ENCODE measurements at places on chromosomes 2 and 18.
A peak's percentile ranks its signal among the peaks of the same experiment; 100 is the strongest.

DNA sequence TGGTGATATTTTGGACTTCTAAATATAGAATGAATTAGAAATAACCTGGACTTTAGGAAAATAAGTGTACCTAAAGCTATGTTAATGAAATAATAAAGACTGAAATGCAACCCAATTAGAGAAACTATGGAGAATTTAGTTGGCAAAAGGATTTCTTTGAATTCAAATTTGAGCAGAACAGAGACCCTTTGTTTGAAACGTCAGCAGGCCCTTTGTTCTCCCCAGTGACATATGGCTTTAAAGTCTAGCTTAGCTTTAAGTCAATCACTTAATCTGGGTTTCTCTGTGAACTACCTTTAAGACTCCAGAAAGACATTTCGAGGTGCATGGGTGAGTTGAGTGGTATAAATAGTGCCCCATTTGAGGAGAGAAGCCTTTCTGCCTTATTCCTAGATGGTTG lies 130.5 kb upstream of the CREB1 start:
- DNase-seq, result no peak

- DNase-seq, result no peak
These were observed 221.6 kb downstream of the NR4A2 start for GRCh38 chr2:156110890-156111289.

DNA sequence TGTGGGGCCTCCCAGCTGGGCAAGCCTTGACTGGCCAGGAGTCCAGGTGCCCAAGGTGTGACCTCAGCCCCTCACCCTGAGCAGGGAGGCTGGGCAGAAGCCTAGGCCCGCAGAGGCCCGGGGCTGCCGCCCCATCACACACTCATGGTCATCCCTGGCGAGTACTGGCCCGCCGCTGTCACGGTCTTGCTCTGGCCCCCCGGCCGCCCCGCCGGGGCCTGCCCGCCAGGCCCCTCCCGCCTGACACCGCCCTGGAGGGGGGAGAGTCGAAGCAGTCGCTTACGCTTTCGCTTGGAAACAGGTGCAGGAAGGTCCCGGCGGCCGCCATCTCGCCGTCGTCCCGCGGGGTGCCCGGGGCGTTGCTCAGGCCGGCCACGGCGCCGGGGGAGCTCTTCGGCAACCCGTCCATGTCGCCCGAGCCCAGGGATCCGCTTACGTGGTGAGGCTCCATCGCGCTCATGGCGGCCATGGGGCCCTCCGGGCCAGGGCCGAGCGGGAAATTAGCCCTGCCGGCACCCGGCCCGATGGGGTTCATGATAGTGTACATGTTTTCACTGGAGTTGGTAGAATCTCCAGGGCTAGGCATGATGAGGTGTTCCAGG lies 26.6 kb upstream of the ANKRD62 start:
- no peak for DNase-seq

DNA sequence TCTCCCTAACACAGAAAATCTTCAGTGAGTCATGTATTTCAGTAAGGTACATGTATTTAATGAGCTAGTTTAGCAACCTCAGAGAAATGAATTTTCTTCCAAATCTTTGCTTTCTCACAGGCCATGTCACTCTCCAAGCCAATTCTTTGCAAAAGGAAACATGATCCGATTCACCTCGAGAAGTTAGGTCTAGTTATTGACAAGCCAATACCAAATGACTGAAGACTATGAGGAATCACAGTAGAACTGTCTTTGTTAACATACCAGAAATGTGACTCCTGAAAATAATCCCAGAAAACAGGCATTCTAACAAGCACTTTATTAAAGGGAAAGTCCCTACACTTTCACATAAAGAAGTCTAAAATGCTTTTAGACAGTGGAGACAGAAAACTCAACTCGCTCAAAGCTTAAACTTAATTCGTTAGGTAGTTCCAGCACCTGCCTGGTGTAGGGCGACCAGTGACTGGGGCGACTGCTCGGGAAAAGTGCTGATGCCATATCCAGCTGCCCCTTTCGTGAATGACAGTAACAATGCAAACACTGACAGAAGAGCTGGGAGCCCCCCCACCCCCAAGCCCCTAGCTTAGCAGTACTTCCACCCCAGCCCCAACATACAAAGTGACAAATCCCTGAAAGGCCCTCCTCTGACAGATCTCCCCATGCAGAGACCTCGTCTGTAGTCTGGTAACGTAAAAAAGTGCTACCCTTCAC lies 1.8 kb downstream of the MEMO1 start:
- no peak for DNase-seq

- no peak for DNase-seq
These were observed 2119.6 kb upstream of the PIK3C3 start for GRCh38 chr18:39835303-39836030.

DNA sequence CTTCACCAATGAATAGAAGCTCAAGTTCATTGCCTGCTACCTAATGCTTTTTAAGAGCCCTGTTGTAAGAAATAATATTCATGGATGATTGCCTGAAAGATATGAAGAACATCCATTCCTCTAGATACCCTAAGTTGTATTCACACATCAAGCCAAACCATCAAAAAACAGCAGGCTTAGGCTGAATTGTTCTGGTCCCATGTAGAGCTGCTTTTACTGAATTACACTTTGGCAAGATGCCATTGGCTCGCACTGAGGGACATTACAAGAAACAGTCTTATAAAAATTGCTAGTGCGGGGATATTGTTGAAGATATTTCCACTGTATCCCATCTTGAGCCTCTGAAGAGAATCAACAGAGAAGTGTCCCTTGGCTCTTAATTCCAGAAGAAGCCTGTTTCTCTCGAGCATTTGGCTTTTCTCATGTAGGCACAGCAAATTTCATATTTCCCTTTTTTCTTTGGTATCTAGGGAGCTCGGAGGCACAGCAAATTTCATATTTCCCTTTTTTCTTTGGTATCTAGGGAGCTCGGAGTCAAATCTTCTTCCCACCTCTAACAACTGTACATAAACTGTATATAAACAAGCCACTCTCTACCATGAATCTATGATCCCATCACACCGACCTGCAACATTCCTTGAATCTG lies 107.5 kb downstream of the COLEC12 start:
- no peak for DNase-seq

- no peak for DNase-seq
These were observed 15.7 kb upstream of the ACVR2A start for GRCh38 chr2:147829106-147829505.

- DNase-seq, result no peak
These were observed 147.7 kb downstream of the TRABD2A start for GRCh38 chr2:84732897-84733778.

GRCh38 chr2:149418065-149418464 lies 87.7 kb downstream of the LYPD6 start:
- no peak for DNase-seq

DNA sequence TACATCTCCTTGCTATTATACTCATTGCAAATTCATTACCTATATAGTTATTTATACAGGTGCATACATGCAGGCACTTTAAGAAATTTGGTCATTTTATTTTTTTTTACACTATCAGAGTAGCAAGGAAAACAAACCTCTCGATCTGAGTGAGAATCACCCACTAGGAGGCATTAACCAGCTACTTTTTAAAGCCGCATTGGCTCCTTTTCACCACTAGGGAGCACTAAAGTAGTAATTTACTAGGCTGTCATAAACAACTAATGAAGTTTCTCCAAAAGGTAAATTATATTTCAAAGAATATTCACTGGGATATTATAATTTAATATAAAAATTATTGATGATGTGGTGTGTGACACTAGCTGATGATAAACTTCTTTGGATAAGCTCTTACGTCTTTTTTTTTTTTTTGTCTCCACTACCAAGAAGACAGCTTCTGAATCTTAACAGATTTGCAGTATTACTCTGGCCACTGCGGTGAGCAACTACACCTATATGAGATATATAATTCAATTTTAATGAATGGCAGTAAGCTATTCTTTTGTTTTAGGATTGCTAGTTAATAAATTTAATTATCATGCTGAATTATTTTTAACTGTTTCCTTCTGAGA lies 101.9 kb downstream of the NOL4 start:
- peak; percentile 42 for DNase-seq

GRCh38 chr2:223587301-223587700 lies 14.9 kb downstream of the SCG2 start:
- DNase-seq, result no peak

- no peak for DNase-seq
These were observed 139.5 kb downstream of the NOL4 start for GRCh38 chr18:34085140-34085739.

GRCh38 chr2:157193461-157193860 lies 64.0 kb upstream of the GALNT5 start:
- no peak for DNase-seq

GRCh38 chr2:236934656-236935055 lies 151.0 kb upstream of the COPS8 start:
- DNase-seq, result no peak

GRCh38 chr2:136764452-136765255 lies 691 bp upstream of the THSD7B start:
- no peak for DNase-seq

GRCh38 chr2:203740871-203741281 lies 34.4 kb downstream of the CD28 start:
- no peak for DNase-seq

Measured in NCI-H1092 (cell line).